ENCODE measurements at places on chromosomes 7 and 10.

DNA sequence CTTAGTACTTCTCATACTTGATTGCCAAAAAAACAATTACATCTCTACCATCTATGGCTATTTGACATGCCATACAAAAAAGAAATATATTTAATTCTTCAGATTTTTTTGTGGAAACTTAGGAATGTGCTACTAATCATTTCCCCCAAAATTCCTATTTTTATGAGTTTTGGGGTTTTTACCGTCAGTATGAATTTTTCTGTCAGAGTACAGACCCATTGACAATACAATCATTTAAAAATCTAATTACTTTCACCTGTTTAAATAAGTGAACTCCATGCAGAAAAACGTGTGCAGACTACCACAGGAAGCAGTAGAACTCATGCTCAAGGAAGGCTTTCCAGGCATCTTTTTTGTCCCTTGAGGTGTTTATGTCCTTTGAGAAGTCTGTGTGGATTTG is 48.8 kb upstream of the FOXP2 start:
- DNase-seq: no peak

DNA sequence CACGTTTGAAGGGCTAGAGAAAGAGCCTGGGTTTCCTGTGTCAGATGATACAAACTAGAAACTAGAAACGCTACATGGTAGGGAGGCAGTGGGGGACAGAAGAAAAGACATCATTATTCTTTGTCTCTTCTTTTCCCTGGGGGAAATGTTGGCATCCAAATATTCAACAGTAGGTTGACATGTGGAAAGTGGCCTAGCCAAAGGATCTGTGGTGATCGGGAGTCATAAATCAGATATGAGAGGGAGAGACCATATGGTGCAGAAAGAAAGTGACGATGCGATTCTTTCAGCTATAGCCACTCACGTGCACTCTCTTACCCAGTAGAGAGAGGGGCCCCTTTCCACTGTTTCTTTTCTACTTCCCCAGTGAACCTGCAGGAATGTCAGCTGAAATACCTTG is 964.7 kb downstream of the LRMDA start:
- DNase-seq: no peak

DNA sequence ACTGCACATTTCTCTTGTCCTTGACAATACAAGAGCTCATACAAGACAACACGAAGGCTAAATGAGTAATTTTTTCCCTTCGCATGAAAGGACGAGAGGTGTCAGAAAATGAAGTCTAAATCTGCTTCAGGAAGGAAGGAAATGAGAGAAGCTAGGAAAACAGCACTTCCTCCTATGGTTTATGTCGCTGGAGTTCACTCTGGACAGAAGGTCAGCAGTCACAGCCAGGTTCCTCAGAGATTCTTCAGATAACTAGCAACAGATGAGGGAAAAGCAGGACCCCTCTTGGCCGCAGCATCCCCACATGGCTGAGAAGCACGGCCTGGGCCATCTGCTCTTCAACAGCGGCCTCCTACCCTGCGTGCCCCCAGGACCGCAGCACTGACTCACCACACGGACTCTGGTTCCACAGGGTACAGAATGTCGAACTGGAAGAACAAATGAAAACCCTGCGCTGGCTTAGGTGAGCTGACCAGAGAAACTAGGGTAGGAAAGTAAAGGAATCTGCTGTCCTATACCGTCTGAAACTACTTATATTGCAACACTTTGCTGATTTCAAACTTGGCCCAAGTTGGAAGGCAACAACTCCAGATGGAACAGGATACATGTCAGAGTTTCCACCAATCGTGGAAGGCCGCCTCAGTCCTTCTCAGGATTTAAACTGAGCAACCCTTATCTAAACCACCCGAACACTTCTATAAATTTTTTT is 26.3 kb downstream of the DNMBP start:
- DNase-seq: no peak

- DNase-seq: no peak
Measured at GRCh38 chr7:94511718-94512117, 2.1 kb downstream of the CASD1 start.

GRCh38 chr10:83516788-83517187 is 622.5 kb upstream of the GHITM start:
- no peak for DNase-seq

GRCh38 chr7:53811555-53812079 is 730.6 kb upstream of the VSTM2A start:
- no peak for DNase-seq

GRCh38 chr7:85030893-85031292 is 156.0 kb downstream of the SEMA3D start:
- DNase-seq: no peak
